ENCODE measurements at places on chromosomes 6 and 20. TPM values are rescaled to one million over a fixed set of nuclear protein-coding genes. Genes with fewer than 3 reads are reported as not detected.

DNA sequence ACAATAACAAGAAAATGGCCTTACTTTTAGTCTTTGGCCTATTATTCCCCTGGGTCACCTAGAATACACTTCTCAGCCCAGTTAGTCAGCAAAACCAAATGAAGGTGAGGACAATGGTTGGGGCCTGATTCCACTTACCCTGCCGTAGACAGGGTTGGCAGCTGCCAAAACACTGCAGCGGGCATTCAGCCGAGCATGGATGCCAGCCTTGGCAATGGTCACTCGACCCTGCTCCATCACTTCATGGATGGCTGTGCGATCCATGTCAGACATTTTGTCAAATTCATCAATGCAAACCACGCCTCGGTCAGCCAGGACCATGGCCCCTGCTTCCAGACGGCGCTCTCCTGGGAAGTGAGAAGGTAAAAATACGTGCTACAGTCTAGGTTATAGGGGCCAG lies 8.4 kb downstream of the MCM3 start:
- H3K27ac ChIP-seq, result no peak overlapping the region
- H3K4me3 ChIP-seq, result no peak overlapping the region
- H3K27me3 ChIP-seq, result no peaks in the 10 kb centered on the region
- no peaks in the 10 kb centered on the region for H3K4me1 ChIP-seq
- no peak for DNase-seq
- no peaks in the 10 kb centered on the region for H3K36me3 ChIP-seq

- no peak overlapping the region for H3K27ac ChIP-seq
- H3K27me3 ChIP-seq, result no peaks in the 10 kb centered on the region
- no peak for DNase-seq
- no peaks in the 10 kb centered on the region for H3K36me3 ChIP-seq
- no peak overlapping the region for H3K4me3 ChIP-seq
Observed at GRCh38 chr6:40509716-40510260, 77.4 kb downstream of the LRFN2 start.

ZNF311 gene
- 0.51 TPM for total RNA-seq

HSPA1L gene
- 4.6 TPM for total RNA-seq

EYS gene
- 1.3 TPM for total RNA-seq

F13A1 gene
- total RNA-seq, result 58.8 TPM

SIRPD gene
- not detected for total RNA-seq

LRRC1 gene
- 4.4 TPM for total RNA-seq
